Cerebellum (tissue), 4 donors: ENCODE measurements at places on chromosomes 16 and 17.
A peak's percentile ranks its signal among the peaks of the same experiment; 100 is the strongest.

DNA sequence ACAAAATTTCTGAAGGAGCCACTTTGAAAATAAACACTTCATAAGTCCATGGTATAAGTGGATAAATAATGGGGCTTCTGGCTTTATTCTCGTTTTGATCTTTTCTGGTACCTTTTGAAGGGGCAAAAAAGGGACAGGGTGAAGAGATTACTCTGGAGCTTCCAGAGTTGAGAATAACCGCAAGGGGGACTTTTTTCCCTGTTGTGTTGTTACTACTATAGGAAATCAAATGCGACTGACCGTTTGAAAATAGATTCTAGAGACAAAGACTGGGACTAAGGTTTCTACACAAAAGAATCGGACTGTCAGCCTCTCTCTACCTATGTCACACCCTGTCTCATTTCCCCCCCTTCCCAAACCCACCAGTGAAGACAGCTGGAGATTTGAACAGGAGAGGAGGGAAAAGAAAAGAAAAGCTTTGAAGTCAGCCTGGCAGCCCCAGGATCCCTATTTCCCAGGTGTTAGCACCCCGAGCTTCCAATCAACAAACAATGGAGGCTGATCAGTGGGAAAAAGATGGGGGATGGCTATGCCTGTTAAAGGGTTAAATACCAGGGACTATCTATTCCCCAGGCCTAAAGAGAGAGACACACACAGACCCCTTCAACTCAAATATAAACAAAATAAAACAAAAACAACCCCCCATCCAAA is 8.4 kb downstream of the HOXB4 start:
- DNase-seq, result no peak

DNA sequence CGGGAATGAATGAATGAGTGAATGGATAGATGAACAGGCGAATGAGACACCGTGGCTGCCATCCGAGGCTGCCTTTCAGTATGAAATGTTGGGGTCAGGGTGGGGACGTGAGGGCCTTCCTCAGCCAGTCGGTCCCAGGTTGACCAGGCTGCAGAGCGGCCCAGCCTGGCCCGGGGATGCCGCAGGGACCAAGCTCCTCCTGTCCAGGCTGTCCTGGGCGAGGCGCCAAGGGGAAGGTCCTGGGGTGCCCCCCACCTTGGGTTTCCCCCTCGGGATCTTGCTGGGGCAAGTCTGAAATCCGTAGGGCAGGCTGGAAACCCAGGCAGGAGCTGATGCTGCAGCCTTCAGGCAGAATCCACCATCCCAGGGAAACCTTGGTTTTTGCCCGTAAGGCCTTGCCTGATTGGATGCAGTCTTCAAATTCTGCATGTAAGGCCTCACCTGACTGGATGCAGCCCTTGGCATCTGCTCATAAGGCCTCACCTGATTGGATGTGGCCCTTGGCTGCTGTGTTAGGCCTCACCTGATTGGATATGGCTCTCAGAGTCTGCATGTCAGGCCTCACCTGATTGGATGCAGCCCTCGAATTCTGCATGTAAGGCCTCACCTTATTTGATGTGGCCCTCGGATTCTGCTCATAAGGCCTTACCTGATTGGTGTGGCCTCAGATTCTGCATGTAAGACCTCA is 61.7 kb upstream of the ZNF469 start:
- no peak for DNase-seq

GRCh38 chr17:42543190-42544079 is 7.4 kb downstream of the NAGLU start:
- no peak for DNase-seq

DNA sequence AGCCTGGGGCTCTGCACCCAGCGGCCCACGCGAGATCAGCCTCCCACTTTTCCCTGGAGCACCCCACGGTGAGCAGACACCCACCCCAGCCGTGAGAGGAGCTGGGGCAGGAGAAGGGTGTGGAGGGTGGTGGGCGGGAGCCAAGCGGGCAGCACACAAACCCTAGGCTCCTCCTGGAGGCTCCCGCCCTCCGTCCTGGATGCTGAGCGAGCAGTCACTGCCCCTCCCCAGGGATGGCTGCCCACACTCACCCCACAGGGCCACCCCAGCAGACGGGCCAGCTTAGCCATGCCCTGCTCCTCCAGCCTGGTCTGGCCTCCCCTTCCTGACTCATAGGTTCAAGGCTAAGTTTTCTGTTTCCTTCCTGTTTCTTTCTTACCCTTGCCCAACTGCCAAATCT is 15.7 kb upstream of the ABCC3 start:
- DNase-seq, result no peak

GRCh38 chr17:56699186-56699894 is 105.8 kb downstream of the NOG start:
- DNase-seq, result peak; percentile 40
